Muscle of leg (tissue), 16 donors: ENCODE measurements at places on chromosomes 6 and 20.

DNA sequence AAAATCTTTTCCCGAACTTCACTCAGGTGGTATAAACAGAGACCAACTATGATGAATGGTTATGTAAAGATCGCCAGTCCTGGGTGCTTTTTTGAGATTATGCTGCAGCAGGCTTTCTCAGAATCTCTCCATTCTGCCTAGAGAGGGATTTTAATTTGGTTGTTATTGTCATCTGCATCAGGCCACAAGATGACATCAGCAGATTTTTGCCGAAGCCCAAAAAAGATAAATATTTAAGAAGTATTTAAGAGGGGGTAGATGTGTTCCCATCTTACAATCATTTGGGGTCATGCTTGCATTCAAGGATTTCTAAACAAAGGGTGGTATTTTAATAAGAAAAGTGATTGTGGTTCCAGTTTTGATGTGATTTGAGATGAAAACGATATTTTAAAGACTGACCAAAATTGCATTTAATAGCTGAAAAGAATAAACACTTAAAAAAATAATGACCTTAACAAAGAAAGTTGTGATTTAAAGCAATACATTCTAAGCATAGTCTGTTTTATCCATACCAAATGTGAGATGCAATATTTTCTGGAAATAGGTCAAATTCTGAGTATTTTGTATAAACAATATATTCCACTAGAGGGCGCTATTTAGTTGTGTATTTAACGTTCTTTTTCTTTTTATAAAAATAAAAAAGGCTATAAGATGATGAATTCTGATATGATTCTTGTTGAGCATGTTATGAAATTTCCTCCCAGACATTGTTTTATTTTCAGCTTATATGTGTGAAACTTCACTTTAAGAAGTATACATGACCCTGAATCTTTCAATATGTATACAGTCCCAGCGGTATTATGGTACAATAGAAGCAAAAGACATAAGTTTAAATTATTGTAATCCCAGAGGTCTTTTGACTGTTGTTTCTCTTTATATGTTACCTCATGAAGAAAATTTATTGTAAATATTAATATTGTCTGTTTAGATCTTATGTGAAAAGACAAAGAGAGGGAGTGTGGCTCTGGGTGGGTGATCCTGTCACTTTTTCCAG is 51.0 kb upstream of the ZFP64 start:
- DNase-seq, result peak; percentile 69
- no peaks in the 10 kb centered on the region for H3K36me3 ChIP-seq
- H3K27me3 ChIP-seq, result no peaks in the 10 kb centered on the region
- H3K27ac ChIP-seq, result no peak overlapping the region
- H3K4me1 ChIP-seq, result no peaks in the 10 kb centered on the region

- DNase-seq, result no peak
- no peak overlapping the region for H3K4me3 ChIP-seq
- no peaks in the 10 kb centered on the region for H3K4me1 ChIP-seq
- H3K27ac ChIP-seq, result no peak overlapping the region
These were observed 46.3 kb upstream of the FOXA2 start for GRCh38 chr20:22630701-22631100.

DNA sequence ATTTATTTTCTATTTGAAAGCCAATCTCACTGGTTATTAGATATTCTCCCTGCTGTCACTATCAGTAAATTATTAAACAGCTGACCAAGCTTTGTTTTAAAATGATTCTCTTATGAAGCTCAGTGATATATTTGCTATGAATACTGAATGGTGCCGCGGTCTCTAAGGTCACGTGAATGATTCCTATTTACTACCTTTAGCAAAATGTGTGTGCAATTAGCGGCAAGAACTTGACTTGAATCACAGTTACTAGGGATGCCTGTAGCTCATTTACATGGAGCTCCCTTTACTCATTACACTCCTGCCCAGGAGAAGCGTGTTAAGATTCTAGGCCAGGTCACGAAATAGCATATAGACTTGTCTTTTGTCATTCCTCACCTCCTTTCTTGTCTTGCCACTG is 12.4 kb upstream of the PTPRT start:
- no peak overlapping the region for H3K27ac ChIP-seq
- no peak overlapping the region for H3K4me3 ChIP-seq
- H3K27me3 ChIP-seq, result no peaks in the 10 kb centered on the region
- no peaks in the 10 kb centered on the region for H3K4me1 ChIP-seq

DNA sequence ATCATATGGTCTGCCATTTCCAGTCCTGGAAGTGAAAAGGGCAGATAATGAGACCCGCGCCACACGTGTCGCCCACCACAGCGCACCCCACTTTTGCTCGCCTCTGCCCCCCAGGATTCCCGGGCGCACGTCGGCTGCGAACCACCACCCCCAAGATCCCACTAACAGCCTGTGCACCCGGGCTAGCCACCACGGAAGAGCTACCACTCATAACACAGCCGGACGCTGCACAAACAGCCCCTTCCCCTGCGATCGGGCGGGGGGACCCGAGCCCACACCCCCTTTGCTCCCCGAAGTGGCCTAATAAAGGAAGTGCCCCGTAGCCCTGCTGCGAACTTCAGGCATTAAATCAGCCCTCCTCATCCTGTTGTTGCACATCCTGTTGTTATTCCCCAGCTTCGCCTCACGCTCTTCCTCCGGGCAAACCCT is 506 bp downstream of the CITED2 start:
- no peak for DNase-seq
- H3K4me1 ChIP-seq, result peaks cover 19% of the 10 kb centered on the region
- H3K27me3 ChIP-seq, result no peaks in the 10 kb centered on the region
- peaks cover 7% of the 10 kb centered on the region for H3K36me3 ChIP-seq
- H3K27ac ChIP-seq, result peak overlapping the region; percentile 99

DNA sequence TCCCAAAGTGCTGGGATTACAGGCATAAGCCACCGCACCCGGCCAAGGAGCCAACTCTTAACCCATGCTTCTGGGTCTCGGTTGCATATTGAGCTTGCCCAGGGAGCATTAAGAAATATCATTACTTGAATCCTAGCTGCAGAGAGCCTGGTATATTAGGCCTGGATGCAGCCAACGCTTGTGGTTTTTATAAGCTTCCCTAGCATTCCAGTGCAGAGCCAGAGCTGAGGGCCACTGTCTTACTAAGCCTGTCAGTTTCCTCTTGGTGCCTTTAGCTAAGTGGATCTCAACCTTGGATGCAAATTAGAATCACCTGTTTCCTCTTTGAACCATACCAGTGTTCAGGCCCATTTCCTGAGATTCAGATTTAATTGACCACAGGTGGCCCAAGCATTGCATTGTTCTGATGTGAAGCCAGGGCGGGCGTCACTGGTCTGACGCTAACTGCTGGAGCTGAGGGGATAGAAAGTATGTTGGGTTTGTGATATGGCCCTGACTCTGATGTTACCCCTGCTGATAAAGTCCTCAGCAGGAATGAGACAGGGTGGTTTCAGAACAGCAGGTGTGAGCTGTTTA is 76.3 kb downstream of the BTBD3 start:
- H3K4me1 ChIP-seq, result peaks cover 3% of the 10 kb centered on the region
- no peak overlapping the region for H3K4me3 ChIP-seq
- H3K27me3 ChIP-seq, result no peaks in the 10 kb centered on the region
- no peaks in the 10 kb centered on the region for H3K36me3 ChIP-seq
- H3K27ac ChIP-seq, result no peak overlapping the region

DNA sequence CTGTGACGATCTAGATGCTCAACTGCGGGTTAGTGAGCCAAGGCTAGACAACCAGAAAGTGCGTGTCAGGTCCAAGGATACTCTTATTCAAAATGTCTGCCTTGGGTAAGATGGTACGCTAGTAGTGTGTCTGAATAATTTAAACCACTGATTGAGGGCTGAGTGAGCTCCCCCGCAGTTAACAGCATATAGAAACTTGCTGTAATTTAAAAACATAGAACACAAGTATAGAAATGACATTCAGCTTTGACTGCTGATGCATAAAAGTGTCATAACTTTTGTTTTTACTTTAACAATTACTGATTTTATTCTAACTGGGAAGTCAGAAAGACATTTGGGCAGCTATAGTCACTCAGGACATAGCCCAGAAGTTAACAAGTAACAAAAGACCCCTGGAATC is 45.6 kb upstream of the SLC22A1 start:
- no peaks in the 10 kb centered on the region for H3K27me3 ChIP-seq
- H3K27ac ChIP-seq, result no peak overlapping the region
- no peak overlapping the region for H3K4me3 ChIP-seq

DNA sequence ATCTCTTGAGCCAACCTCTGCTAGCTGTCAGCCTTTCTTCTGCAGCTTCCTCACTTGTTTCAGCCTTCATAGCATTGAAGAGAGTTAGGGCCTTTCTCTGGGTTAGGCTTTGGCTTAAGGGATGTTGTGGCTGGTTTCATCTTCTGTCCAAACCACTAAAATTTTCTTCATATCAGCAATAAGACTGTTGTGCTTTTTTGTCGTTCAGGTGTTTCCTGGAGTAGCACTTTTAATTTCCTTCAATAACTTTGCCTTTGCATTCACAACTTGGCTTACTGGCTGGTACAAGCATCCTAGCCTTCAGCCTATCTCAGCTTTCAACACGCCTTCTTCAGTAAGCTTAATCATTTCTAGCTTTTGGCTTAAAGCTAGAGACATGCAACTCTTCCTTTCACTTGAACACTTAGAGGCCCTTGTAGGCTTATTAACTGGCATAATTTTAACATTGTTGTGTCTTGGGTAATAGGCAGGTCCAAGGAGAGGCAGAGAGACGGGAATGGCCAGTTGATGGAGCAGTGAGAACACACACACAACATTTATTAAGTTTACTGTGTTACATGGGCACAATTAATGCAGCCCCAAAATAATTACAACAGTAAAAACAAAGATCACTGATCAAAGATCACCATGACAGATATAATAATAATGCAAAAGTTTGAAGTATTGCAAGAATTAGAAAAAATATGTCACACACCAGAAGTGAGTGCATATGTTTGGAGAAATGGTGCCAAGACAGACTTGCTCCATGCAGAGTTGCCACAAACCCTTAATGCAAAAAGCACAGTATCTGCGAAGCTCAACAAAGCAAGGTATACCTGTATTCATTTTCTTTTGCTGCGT is 98.6 kb downstream of the HIVEP1 start:
- DNase-seq, result no peak
- no peaks in the 10 kb centered on the region for H3K4me1 ChIP-seq
- H3K27ac ChIP-seq, result no peak overlapping the region
- H3K4me3 ChIP-seq, result no peak overlapping the region
- peaks cover 18% of the 10 kb centered on the region for H3K36me3 ChIP-seq

DNA sequence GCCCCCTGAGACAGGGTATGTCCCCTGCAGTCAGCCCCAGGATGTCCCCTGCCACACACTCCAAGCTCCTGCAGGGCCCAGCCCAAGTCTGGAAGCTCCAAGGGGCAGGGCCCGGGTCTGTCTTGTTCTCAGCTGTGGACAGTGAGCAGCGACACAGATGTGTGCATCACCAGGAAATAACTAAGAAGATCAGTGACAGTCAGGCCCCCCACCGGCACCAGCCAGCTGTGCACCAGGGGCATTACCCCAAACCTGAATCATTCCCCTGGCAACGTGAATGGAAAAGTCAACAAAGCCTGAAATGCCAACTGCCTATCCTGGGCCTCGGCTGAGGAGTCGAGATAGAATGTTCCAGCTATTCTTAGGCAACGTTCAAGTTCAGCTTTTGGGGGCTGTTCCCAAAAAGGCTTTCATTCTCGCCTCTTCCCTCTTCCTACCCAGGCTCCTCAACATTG is 105.0 kb downstream of the PREX1 start:
- H3K27ac ChIP-seq, result peak overlapping the region; percentile 86
- peaks cover 63% of the 10 kb centered on the region for H3K4me1 ChIP-seq
- no peak overlapping the region for H3K4me3 ChIP-seq
- DNase-seq, result peak; percentile 74

GRCh38 chr6:5778317-5778857 is 228.3 kb downstream of the NRN1 start:
- no peaks in the 10 kb centered on the region for H3K36me3 ChIP-seq
- H3K4me1 ChIP-seq, result peaks cover 35% of the 10 kb centered on the region
- DNase-seq, result no peak
- no peaks in the 10 kb centered on the region for H3K27me3 ChIP-seq
- no peak overlapping the region for H3K27ac ChIP-seq
